ENCODE measurements at places on chromosomes 1 and 21. TPM values are rescaled to one million over a fixed set of nuclear protein-coding genes. Genes with fewer than 3 reads are reported as not detected.

- DNase-seq: peak; percentile 77
Measured at GRCh38 chr21:35932232-35932911, 128.0 kb downstream of the SETD4 start.

DNA sequence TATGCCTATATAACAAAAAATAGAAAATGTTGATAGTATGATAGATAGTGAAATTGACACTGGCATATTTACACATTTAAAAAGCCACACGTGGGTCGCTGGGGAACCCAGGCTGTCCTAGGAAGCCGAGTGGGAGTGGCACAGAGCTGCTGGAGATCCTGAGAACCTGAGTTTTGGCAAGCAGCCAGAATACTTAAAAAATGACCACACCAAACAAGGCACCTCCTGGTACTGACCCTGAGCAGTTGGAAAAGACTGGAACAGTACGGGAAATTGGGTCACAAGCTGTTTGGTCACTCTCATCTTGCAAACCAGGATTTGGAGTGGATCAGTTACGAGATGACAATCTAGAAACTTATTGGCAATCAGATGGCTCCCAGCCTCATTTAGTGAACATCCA, 111.5 kb downstream of the ZFYVE9 start:
- DNase-seq: no peak

GRCh38 chr1:38784452-38785284, 74.9 kb downstream of the RRAGC start:
- peak; percentile 18 for DNase-seq

ELOVL1 gene
- total RNA-seq: 41.4 TPM

C1orf141 gene
- total RNA-seq: not detected

Measured in right atrium auricular region (tissue), 2 donors.